Fibroblast of skin of right biceps (primary cell): ENCODE measurements at places on chromosomes 3 and 15.

GRCh38 chr15:101378879-101379278 is 83.8 kb upstream of the SNRPA1 start:
- no peak for DNase-seq

- DNase-seq, result no peak
Observed at GRCh38 chr3:38111201-38111600, 25.7 kb downstream of the ACAA1 start.

- peak; percentile 97 for DNase-seq
Observed at GRCh38 chr3:110526777-110527727, 544.6 kb upstream of the NECTIN3 start.

GRCh38 chr3:182179631-182180030 is 467.9 kb downstream of the SOX2 start:
- DNase-seq, result no peak

- DNase-seq, result no peak
Observed at GRCh38 chr3:65478551-65479500, 559.9 kb downstream of the MAGI1 start.

- no peak for DNase-seq
Observed at GRCh38 chr15:51286816-51287215, 51.6 kb downstream of the CYP19A1 start.

DNA sequence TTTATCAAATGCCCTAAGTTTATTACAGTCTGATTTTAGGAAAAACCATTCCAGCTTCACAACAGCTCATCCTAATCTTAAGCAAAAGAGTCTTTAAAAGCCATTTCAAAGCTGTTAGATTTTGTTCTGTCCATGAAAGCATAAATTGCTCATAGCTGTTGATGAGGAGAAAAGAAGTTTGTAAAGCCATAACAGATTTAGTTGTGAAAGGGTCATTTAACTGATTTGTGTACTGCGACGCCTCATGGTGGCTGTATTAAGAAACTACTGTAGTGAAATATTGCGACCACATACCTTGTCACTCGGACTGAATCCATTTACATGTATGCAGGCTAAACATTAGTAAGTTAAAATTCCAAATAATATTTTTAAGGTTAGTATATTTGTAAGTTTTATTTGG is 20.9 kb downstream of the BBX start:
- no peak for DNase-seq
